ENCODE measurements at places on chromosomes 4 and X. TPM values are rescaled to one million over a fixed set of nuclear protein-coding genes. Genes with fewer than 3 reads are reported as not detected.

The THOC2 gene
- total RNA-seq: 20.4 TPM

The CFI gene
- total RNA-seq: 33.6 TPM

The CXCR3 gene
- not detected for total RNA-seq

The DGAT2L6 gene
- not detected for total RNA-seq

The DRP2 gene
- 0.06 TPM for total RNA-seq

GRCh38 chr4:185716577-185717376, 95.2 kb downstream of the SORBS2 start:
- no peak for DNase-seq

DNA sequence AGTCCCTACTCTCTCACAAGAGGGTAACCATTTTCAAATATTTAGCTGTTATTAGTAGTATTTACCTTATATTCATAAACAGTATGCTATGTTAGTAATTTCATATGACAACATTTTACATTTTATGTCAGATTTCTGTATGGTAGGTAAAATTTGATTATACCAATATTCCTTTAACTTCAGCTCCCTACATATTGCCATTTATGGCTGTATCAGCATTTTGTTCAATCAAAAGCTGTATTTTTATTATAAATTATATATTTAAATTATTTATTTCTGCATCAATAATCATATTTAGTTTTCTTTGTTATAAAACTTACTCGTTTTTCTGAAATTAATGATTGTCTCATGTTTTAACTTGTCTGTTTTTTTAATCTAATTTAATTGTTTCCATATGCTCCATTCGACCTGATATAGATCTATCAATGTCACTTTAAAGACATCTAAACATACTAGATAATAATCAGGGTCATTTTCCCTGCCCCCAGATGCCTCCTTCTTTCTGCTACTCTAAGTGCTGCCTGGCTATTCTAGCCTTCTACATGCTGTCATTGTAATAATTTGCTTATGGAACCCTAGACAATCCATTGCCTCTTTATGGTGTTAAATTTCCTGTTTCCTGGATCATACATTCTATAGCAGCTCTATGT, 1976.7 kb upstream of the ADGRL3 start:
- DNase-seq: no peak

GRCh38 chrX:77389891-77390290, 57.3 kb upstream of the FGF16 start:
- no peak for DNase-seq

DNA sequence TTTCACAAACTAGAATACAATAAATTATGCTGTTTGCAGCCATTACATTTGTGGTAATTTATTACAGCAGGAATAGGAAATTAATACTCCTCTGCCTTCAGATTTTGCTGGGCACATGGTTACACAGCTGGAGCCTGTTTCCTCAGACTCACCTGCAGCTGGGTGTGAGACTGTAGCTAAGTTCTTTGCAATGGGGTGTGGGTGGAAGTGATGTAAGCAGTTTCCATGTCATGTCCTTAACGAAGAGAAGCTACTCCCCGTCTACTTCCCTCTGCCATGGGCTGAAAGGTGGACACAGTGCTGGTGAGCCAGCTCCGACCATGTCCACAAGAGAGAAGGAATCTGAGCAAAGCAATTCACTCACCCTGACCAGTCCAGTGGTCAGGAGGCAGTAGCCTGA, 18.2 kb downstream of the SH3KBP1 start:
- no peak for DNase-seq

DNA sequence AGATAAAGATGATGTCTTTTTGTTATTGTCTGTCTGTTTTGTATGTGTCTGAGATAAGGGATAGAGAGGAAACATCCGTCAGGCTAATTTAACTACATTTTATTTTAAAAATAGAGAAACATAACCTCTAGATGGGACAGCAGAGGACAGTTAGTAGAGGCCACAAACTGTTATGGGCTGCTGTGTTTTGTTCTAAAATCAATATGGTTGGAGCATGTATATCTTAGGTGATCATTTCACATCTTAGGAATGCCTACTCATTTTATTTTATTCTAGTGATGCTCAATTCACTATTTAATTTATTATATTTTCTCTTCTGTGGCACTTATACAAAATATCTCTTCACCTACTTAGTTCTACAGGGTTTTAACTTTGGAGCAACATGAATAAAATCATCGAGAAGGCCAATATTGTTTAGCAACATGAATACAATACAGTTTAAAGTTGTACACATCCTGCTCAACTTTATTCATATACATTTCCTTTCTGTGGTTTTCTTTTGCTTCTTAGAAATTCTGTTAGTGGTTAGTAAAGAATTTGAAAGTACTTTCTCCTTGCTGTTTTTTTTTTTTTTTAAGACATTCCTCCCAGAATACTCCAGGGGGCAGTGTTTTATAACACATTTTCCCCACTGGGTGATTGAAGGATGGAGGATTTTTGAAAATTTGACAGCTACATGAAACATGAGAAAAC, 392.9 kb downstream of the UNC5C start:
- DNase-seq: no peak

DNA sequence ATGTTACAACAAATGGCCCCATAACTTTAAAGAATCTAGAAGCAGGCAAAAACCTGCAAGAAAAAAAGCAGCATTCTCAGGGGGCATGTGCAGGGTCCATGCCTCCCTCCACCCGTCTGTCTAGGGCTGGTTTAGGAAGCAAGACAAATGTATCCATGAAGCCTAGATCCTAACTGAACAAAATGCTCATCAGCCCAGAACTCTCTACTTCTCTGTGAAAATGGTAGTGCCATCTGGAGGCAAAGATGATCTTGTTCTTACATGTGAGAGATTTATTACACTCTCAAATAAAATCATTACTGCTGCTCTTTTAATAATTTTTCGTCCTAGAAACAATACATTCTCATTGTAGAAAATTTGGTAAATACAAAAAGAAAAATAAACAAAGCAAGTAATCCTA, 26.7 kb downstream of the NR3C2 start:
- no peak for DNase-seq
